ENCODE measurements at places on chromosomes 13 and 19. TPM values are rescaled to one million over a fixed set of nuclear protein-coding genes. Genes with fewer than 3 reads are reported as not detected.

DNA sequence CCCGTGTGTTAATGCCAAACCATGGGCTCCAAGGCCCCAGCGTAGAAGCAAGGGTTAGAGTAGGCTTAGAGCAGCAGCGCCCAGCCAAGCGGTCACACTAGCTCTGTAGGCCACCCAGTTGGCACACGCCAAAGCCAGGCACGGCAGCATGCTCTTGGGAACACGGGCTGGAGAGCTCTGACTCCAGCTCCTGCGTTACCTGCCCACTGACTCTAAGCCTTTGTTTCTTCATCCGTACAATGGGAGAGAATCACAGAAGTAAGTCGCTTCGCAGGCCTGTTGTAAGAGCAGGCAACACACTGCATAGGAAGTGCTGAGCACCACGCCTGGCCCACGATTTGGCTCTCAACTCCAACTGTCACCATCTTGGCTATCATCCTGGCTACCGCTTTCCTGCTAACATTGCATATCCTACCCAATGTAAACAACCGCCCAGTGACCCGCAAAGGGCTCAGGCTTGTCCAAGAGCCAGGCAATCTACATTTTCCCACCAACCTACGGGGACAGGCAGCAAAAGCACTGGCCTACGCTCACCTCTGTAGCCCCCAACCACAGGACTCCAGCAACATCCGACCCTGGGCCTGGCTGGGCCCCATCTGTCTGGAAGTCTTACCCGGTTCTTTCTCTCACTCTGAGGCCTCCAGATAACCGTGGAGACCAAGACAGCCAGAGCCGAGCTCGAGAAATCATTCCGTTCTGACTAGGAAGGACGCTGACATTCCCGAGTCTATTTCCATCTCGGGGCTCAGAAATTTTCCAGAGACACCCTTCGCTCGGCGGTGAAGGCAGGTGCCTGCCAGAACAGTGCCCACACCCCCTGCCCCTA, 91.5 kb upstream of the ZNF507 start:
- no peak for DNase-seq
- peaks cover 5% of the 10 kb centered on the region for H3K27me3 ChIP-seq
- no peaks in the 10 kb centered on the region for H3K4me1 ChIP-seq
- no peak overlapping the region for H3K4me3 ChIP-seq
- H3K36me3 ChIP-seq = no peaks in the 10 kb centered on the region
- no peak overlapping the region for H3K27ac ChIP-seq

DNA sequence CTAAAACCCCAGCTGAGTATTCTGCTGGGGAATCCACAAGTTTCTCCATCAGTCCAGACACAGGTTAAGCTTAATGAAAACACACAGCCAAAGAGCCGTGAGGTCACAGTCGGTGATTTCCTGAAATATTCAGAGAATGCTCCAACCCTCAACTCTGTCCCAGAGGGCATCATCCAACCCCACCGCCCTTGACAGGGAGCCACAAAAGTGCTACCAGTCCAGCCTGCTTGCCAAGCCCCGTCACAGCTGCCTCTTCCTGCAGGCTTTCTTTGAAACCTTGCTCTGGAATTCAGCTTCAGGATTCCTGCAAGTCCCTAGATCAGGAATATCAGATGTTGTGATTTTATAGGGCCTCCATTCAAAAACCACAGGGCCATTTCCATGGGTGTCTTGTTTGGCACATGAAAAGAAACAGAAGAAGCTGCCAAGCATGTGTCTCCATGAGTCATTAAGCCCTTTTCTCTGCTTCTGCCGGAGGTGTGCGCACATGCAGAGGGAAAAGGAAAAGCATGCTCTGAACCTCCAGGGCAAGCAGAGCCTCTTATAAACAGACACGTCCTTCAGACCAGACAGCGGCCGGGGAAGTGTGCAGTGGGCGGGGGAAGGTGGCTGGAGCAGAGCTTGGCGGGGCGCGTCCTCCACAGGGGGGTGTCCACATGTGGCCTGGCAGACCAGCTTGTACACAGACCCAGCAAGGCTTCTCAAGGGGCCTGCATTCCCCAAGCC, 164.7 kb downstream of the KATNAL1 start:
- H3K27ac ChIP-seq = no peak overlapping the region
- H3K36me3 ChIP-seq = no peaks in the 10 kb centered on the region
- no peak overlapping the region for H3K4me3 ChIP-seq
- no peak for DNase-seq
- peaks cover 20% of the 10 kb centered on the region for H3K27me3 ChIP-seq
- H3K4me1 ChIP-seq = no peaks in the 10 kb centered on the region

Gene LGALS14
- not detected for total RNA-seq

DNA sequence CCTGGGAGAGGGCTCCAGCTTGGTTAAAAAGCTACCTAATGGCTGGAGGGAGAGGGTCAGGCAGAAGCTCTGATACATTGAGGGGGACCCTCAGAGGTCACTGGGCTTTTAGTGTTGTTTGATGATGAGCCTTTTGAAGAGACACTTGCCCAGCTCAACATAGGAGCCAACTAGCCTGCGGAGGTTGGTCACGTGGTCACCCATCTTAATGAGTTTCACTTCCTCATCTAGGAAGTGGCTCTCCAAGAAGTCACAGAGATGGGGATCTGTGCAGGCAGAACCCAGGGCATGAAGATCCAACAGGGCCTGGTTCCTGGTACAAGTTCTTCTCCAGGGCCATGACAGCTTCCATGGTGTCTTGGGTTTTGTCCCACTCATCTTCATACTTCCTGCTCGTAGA, 33.4 kb downstream of the IPO5 start:
- no peak for DNase-seq
- H3K4me1 ChIP-seq = no peaks in the 10 kb centered on the region
- H3K36me3 ChIP-seq = peaks cover 93% of the 10 kb centered on the region

DNA sequence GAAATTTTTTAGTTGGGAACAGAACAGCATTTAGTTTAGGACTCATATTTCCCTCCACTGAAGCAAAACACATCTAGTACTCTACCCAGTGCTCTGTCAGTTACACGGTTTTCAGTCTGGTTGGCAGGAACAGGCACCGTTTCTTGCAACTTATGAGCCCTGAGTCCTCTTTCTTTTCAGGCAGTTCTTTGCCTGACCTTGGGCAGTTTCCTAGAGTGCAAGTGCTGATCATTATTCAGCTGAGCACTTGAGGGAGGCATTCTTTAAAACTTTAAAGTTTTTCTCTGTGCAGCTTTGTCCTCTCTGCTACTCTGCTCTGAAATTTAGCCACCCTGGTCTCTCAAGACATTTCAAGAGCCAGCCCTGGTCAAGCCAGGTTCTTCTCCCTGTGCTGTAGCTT, 96.1 kb downstream of the MYO16 start:
- H3K4me3 ChIP-seq = no peak overlapping the region
- H3K4me1 ChIP-seq = no peaks in the 10 kb centered on the region
- H3K36me3 ChIP-seq = no peaks in the 10 kb centered on the region

Gene ZNF625
- 0.13 TPM for total RNA-seq

DNA sequence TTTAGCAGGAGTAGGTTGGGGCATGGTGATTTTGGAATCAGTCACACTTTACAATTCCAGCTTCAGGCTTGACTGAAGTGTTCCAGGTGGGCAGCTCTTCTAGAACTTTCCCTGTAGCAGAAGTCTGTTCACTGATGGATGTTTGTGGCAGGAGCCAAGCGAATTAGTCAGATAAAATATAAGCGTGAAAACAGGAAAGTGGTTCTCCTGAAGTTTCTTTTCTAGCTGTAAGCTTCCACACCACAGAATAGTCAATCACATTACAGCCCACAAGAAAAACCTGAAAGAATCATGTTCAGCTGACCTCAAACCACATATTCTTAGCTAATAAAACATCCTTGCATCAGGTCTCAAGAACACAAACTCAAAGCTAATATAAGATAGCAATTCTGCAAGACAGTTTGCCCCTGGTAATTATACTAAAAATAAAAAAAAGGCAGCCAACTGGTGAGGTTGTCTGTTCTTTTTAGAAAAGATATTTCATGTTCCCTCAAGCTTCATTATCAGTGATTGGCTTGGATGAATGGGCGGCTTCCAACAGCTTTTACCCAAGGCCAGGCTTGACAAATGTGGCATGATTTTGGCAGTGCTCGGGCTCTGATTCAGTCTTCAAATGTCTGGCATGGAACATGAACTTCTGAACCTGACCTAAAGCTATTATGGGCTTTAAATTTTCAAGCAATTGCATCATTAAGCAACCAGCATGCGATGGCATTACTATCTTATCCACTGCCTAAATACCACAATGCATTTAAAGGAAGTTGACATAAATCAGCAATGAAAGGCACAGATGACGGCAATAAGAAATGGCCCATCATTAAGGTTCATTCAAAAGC, 136.8 kb downstream of the DCLK1 start:
- no peak overlapping the region for H3K4me3 ChIP-seq
- H3K4me1 ChIP-seq = no peaks in the 10 kb centered on the region
- DNase-seq = no peak
- no peaks in the 10 kb centered on the region for H3K27me3 ChIP-seq
- H3K36me3 ChIP-seq = no peaks in the 10 kb centered on the region

GRCh38 chr13:74667656-74668203, 533.5 kb upstream of the KLF12 start:
- H3K27me3 ChIP-seq = no peaks in the 10 kb centered on the region
- no peak overlapping the region for H3K27ac ChIP-seq
- no peak overlapping the region for H3K4me3 ChIP-seq
- no peaks in the 10 kb centered on the region for H3K36me3 ChIP-seq

GRCh38 chr19:15197275-15197941, 3.4 kb downstream of the NOTCH3 start:
- no peak for DNase-seq
- no peak overlapping the region for H3K27ac ChIP-seq
- H3K36me3 ChIP-seq = no peaks in the 10 kb centered on the region
- no peak overlapping the region for H3K4me3 ChIP-seq
- H3K4me1 ChIP-seq = peaks cover 23% of the 10 kb centered on the region

Gene CEACAM6
- 0.29 TPM for total RNA-seq

Gene LGALS7B
- not detected for total RNA-seq

DNA sequence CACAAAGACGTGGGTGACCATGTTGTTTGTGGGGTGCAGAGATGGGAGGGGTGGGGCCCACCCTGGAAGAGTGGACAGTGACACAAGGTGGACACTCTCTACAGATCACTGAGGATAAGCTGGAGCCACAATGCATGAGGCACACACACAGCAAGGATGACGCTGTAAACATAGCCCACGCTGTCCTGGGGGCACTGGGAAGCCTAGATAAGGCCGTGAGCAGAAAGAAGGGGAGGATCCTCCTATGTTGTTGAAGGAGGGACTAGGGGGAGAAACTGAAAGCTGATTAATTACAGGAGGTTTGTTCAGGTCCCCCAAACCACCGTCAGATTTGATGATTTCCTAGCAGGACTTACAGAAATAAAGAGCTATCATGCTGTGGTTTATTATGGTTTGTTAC, 5.6 kb downstream of the KLK2 start:
- no peaks in the 10 kb centered on the region for H3K36me3 ChIP-seq
- peaks cover 15% of the 10 kb centered on the region for H3K4me1 ChIP-seq
- no peak overlapping the region for H3K4me3 ChIP-seq
- DNase-seq = peak; percentile 62

- H3K4me3 ChIP-seq = no peak overlapping the region
- no peaks in the 10 kb centered on the region for H3K36me3 ChIP-seq
- H3K4me1 ChIP-seq = no peaks in the 10 kb centered on the region
- H3K27ac ChIP-seq = no peak overlapping the region
- H3K27me3 ChIP-seq = peaks cover 12% of the 10 kb centered on the region
- DNase-seq = peak; percentile 17
Measured at GRCh38 chr13:27997904-27998522, 9.5 kb upstream of the URAD start.

GRCh38 chr13:33213024-33213768, 72.4 kb downstream of the STARD13 start:
- no peak for DNase-seq
- no peak overlapping the region for H3K4me3 ChIP-seq
- no peaks in the 10 kb centered on the region for H3K36me3 ChIP-seq
- H3K27ac ChIP-seq = no peak overlapping the region

DNA sequence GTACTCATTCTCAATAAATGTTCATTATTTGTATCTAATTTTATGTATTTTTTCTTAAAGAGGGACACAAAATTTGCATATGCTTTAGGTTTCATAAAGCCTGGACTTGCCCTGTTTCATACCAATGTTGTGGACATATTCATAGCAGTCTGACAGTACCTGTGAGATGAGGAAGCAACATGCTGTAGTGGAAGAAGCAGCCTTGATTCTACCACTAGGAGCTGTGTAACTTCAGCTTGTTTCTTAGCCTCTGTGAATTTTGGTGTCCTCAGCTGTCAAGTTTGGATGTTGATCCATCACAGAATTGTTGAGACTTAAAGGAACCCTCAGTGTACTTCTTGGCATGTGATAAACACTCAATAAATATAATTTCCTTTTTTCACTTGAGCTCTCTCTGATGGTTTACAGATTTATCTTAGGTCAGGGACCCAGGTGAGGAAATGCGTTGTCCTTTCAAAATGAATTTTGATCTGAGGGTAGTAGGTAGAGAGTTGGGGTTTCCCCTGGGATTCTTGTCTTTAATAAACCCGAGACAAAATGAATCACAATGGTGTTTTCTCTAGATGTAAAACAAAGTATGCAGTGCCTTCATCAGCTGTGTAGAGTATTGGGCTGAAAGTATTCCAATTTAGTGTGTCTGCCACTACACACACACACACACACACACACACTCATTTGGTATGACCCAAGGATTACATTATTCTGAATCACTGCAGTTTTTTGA, 152.1 kb downstream of the KCNRG start:
- no peaks in the 10 kb centered on the region for H3K4me1 ChIP-seq
- DNase-seq = no peak
- H3K27me3 ChIP-seq = no peaks in the 10 kb centered on the region
- H3K27ac ChIP-seq = no peak overlapping the region

DNA sequence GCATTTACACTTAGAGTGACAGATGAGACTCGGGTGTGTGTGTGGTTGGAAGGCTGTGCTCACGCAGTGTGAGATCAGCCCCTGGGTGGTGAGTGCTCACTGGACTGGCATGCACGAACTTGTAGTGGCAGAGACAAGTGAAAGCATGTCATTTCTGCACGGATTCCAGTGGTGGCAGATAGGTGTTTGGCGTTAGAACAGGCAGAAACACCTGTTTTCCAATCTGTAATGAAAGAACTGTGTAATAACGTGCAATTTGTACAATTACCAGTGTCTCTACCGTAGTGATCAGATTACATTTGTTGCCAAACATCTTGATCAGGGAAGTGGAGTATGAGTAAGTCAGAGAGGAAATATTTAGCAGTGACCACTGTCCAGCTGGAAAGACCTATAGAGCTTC, 8.2 kb downstream of the LAMP1 start:
- H3K36me3 ChIP-seq = peaks cover 22% of the 10 kb centered on the region
- H3K27ac ChIP-seq = no peak overlapping the region
- H3K27me3 ChIP-seq = no peaks in the 10 kb centered on the region
- no peak for DNase-seq

GRCh38 chr19:40380199-40381037, 9.6 kb downstream of the HIPK4 start:
- no peak overlapping the region for H3K4me3 ChIP-seq
- no peaks in the 10 kb centered on the region for H3K4me1 ChIP-seq
- no peaks in the 10 kb centered on the region for H3K27me3 ChIP-seq
- no peak overlapping the region for H3K27ac ChIP-seq
- no peak for DNase-seq
- peaks cover 15% of the 10 kb centered on the region for H3K36me3 ChIP-seq
